LHCN-M2 (cell line): ENCODE measurements at places on chromosomes 12 and 14. TPM values are rescaled to one million over a fixed set of nuclear protein-coding genes. Genes with fewer than 3 reads are reported as not detected.

The PRICKLE1 gene
- total RNA-seq = 1.1 and 2.8 TPM in 2 replicates

The ACSS3 gene
- total RNA-seq = 5.0 and 6.8 TPM in 2 replicates

The LALBA gene
- total RNA-seq = not detected in 2 replicates

The P3H3 gene
- 47.6 and 58.4 TPM in 2 replicates for total RNA-seq

The ANO4 gene
- 8.3 and 8.8 TPM in 2 replicates for total RNA-seq

The DCN gene
- total RNA-seq = 447 and 478 TPM in 2 replicates

The CDKN3 gene
- 123 and 178 TPM in 2 replicates for total RNA-seq

The TMEM229B gene
- 0.06 TPM in 1 of 2 replicates, not detected in the other for total RNA-seq

The CDH24 gene
- 10.4 and 11.0 TPM in 2 replicates for total RNA-seq

The KCNMB4 gene
- total RNA-seq = 0.75 and 0.90 TPM in 2 replicates

- DNase-seq = no peak
Measured at GRCh38 chr14:79732911-79733655, 478.2 kb downstream of the DIO2 start.

GRCh38 chr14:69288011-69288771 is 28.2 kb downstream of the GALNT16 start:
- DNase-seq = no peak

DNA sequence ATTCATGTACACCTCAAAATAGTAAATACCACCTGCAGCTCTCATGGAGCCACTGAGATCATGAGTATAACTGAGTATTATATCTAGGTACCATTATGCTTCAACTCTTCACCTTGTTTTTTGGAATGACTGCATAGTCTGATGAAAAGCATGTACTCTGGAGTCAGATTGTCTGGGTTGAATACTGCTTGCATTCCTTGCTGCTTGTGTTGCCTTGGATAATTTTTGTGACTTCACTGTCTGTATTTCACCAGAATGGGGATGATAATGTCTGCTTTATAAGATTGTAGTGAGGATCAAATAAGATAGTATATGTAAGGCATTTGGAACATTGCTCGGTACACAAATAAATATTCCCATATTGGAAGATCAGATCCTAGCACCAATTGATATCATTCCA is 54.2 kb downstream of the SUSD6 start:
- DNase-seq = no peak

GRCh38 chr12:96881608-96882007 is 25.4 kb upstream of the NEDD1 start:
- DNase-seq = no peak

- no peak for DNase-seq
Measured at GRCh38 chr12:22702690-22703089, 77.7 kb downstream of the ETNK1 start.

DNA sequence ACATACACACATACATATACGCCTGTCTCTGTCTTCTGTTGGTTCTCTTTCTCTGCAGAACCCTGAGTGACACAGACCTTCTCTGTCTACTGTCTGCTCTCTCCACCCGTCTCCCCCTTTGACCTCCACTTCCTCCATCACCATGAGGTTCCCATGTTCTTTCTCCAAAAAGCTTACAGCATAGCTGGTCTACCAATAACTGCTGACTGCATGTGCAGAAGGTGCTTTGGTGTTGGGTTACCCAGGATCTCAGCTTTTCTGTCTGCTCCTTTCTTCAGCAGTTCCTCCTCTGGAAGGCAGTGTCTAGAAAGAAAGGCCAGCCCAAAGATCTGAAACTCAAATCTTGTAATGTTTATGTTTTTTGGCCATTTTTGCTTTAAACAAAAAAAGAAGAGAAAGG is 125.6 kb downstream of the SMOC1 start:
- no peak for DNase-seq

DNA sequence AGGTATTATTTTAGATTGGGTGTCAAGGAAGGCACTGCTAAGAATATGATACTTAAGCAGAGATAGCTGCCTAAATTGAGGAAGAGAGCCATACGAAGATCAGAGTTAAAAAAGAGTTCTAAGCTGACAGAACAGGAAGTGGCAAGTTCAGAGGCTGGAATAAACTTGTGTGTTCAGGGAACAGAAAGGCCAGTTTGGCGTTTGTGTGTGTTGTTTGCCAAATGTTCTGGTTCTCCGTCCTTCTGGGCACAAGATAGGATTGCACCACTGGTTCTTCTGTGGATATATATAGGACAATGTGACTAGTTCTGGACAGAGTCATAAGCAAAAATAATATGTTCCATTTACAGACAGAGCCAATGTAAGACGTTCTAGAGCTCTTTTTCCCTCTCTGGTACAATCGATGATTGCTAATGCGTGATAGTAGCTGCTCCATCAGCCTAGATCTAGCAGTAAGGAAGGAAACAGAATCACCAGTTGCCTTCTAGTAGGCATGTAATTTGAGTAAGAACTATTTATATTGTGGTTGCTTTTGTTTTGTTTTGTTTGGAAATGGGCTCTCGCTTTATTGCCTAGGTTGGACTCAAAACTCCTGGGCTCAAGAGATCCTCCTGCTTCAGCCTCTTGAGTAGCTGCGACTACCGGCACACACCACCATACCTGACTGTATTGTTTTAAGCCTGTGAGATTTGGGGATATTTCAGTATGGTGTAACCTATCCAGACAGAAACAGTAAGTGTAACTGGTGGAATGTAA is 7.4 kb downstream of the BBS10 start:
- DNase-seq = peak; percentile 48

DNA sequence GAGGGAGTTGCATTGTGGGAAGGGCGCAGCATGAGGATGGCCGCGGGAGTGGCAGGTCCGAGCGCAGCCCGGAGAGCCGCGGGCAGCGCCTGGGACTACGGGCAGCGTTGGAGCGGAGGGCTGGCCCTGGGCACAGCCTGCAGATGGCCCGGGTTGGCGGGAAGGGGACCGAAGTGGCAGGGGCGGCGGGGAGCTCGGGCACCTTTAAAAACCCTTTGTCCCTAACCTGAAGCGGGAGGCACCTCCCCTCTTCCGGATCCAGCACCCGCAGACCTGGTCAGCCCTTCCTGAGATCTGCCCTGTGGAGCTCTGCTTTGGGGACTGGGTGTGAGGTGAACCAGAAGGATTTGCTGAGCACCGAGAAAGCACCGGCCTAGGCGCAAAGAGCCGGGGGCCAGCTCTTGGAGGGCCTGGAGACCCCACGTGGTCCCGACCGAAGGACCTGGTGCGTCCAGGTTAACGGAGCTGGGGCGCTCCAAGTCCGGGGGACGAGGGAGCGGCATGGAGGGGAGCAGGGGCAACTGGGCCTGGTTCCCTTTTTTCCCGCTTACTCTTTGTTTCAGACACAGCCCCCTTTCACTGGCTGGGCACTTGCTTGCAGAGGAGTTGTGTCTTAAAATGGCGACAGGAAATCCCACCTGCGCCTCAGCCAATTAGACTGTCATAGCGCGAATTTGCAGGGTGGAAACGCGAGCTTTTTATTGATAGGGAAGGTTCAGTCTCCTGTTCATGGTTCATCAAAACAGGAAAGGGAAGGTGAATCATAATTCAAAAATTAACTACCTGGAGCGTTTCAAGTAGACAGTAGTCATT is 792 bp upstream of the SLC38A1 start:
- no peak for DNase-seq

DNA sequence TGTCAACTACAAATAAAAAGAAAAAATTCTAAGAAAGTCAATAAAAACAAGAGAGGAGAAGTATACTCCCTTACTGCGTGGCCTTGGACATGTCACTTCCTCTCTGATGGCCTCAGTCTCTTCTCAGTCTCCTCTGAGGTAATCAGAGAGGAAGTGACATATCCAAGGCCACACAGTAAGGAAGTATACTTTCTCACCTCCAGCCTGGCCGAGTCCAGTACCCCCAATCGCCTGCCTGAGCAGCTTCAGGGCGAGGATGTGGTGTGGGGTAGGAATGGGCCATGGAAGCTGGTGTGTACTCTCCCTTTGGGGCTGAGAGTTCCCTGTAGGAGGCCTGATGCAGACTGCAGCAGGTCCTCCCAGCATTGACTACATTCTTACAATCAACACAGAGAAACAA is 15.8 kb downstream of the VDR start:
- no peak for DNase-seq

GRCh38 chr12:130281153-130281799 is 56.4 kb upstream of the PIWIL1 start:
- no peak for DNase-seq

- peak; percentile 75 for DNase-seq
Measured at GRCh38 chr12:78096909-78097597, 266.4 kb downstream of the NAV3 start.

DNA sequence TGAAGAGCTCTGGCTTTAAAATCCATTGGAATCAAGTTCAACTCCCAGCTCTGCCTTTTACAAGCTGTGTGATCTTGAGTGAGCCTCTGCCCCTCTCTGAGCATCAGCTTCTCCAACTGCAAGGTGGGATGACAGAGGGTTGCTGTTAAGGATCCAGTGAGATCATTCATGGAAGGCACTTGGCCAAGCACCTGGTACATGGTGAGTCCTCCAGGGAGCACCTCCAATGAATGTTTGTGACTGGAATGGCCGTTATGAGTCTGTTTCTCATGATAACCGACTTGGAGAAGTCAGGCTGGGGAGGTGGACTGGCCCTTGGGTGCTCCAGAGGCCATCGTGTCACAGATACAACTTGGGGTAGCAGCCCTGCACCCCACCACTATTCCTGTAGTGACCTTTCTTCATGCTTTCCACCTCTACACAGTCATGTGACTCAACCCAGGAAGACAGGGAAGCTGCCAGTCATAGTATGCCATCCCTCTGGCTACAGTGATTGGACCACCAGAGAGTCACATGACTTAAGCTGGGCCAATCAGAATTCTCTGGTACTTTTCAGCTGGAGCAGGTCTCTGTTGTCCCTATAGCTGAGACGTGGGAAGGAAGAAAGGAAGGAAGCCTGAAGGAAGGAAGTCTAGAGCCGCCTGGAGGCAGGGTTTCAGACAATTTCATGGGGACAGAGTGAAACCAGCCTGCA is 146.5 kb upstream of the MYL2 start:
- DNase-seq = no peak

DNA sequence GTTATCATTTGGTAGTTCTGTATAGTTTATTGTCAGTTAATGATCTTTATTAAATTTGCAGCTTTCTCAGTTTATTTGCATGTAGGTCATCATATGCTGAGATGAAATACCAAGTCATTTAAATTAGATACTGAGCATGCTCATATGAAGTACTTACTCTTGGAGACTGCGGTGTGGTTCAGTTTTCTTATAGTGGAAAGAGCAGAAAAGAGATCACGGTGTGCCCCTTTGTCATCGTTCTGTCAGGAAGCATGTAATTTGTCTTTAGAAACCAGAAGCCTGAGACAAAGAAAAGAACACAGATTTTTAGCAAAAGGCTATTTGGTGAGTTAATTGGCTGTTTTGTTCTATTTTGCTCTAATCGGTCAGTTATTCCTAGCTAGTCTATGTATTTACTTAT is 75.6 kb downstream of the PLEKHA5 start:
- no peak for DNase-seq

- no peak for DNase-seq
Measured at GRCh38 chr12:69338120-69338859, 9.9 kb upstream of the LYZ start.

GRCh38 chr12:100826323-100826722 is 31.7 kb downstream of the ANO4 start:
- peak; percentile 37 for DNase-seq

DNA sequence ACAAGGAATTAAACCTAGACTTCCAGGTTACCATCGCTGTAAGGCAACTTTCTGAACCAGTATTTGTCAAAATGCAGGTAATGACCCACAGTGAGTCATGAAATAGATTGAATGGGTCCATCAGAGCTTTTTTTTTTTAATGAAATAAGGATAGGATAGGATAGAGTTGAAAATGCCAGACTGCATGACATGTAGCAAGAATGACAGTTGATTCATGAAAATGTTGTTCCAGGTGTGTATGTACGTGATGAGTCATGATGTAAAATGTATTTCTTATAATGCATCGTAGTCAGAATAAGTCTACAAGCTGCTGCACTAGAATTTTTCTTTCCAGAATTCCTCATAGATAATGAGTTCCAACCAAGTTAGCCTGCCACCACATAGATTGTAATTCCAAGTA is 184.4 kb upstream of the BCL2L14 start:
- DNase-seq = no peak

- no peak for DNase-seq
Measured at GRCh38 chr12:50297027-50297426, 13.7 kb upstream of the LIMA1 start.

DNA sequence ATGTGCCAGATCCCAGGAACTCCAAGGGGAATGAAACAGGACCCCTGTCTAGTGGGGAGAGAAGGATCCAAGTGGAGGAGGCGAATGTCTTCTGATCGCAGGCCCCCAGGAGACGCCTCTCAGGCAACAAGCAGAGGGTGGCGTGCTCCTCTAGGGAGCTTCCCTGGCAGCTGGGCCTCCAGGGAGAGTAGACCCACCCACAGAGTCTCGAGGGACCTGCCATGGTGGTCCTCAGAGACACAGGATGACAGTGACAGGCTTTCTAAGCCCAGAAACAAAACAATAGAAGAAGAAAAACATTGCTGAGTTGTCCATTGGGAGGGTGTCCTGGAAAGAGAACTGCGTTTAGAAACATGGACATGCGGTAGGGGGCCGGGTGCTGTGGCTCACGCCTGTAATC is 140.6 kb upstream of the MAP1LC3B2 start:
- DNase-seq = no peak

DNA sequence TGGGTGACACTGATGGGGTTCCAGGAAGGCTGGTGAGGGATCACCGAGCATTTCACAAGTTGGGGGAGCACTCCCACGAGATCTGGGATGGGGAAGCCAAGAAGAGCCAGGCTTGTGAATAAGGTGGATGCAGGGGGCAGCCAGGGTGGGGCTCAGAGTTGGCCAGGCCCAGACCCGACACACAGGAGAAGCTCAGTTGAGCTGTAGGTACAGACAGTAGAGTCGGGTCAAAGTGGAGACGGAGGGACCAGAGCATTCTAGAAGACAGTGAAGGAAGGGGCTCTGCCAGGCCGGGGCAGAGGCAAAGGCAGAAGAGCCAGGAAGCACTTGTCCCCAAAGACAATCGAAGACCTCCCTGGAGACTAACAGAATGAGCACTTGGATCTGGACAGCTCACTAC is 70.9 kb upstream of the BCL11B start:
- DNase-seq = no peak

- no peak for DNase-seq
Measured at GRCh38 chr12:118746176-118746575, 235.2 kb upstream of the SRRM4 start.

GRCh38 chr14:63922696-63923421 is 70.1 kb downstream of the SYNE2 start:
- no peak for DNase-seq

DNA sequence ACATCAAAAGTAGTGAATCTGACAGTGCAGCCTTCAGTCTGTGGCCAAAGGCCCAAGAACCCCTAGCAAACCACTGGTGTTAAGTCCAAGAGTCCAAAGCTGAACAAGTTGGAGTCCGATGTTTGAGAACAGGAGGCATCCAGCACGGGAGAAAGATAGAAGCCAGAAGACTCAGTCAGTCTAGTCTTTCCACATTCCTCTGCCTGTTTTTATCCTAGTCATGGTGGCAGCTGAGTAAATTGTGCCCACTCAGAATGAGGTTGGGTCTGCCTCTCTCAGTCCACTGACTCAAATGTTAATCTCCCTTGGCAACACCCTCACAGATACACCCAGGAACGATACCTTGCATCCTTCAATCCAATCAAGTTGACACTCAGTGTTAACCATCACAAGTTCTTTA is 1255.4 kb downstream of the LRFN5 start:
- DNase-seq = no peak
